Pulmonary artery endothelial cell (primary cell): ENCODE measurements at places on chromosomes 16 and 17.

GRCh38 chr16:35714665-35715064, 2255.3 kb downstream of the TP53TG3F start:
- no peak for DNase-seq

- no peak for DNase-seq
These were observed 63.7 kb upstream of the BCO1 start for GRCh38 chr16:81174644-81175324.

DNA sequence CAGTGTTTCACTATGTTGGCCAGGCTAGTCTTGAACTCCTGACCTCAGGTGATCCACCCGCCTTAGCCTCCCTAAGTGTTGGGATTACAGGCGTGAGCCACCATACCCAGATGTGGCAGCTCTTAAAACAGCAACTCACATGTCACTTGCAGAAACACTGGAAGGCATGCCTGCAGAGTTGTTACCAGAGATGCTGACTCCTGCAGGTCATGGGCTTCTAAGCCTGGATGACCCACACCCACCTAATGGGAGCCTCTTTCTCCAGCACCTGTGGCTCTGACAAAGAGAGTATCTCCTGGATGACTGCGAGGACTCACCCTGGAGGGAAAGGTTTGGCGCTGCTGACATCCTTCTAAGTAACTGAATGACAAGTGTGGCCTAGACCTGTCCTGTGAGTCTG, 11.2 kb upstream of the RFWD3 start:
- DNase-seq: no peak

DNA sequence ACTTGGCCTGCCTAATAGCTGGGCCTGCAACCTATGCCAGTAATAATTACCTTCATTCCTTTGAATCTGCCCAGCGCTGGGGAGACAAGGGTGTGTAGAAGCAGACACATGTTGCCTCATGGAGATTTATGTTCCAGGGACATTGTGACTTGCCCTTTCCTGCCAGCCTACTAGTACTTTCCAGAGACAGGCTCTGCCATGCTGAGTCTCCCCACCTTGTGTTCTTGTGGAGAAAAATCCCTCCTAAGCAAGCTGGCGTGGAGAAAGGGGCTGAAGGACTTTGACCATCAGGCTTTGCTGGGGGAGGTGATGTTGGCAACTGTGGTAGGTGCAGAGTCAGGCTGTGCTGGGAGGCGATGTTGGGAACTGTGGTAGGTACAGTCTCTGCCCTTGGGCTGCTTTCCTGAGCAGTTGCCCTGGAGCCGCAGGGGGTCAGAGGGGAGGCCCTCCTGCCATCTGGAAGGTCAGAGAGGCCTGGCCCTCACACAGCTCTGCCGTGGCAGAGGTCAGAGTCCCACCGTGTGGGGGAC, 4.0 kb downstream of the KSR1 start:
- DNase-seq: no peak

DNA sequence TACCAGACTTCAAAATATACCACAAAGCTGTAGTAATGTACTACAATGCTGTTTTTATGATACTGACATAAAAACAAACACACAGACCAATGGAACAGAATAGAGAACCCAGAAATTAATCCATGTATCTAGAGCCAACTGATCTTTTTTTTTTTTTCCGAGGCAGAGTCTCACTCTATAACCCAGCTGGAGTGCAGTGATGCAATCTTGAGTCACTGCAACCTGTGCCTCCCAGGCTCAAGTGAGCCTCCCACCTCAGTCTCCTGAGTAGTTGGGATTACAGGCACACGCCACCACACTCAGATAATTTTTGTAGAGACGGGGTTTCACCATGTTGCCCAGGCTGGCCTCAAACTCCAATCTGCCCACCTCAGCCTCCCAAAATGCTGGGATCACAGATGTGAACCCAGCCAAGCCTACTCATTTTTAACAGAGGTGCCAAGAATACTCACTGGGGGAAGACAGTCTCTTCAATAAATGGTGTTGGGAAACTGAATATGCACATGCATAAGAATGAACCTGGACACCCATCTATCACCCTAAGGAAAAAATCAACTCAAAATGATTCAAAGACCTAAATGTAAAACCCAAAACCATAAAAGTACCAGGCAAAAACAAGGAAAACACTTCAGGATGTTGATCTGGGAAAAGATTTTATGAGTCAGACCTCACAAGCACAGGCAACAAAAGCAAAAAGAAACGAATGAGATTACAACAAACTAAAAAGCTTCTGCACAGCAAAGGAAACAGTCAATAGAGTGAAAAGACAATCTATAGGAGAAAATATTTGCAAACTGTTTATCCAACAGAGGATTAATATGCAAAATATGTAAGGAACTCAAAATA, 63.1 kb downstream of the STX8 start:
- peak; percentile 33 for DNase-seq

DNA sequence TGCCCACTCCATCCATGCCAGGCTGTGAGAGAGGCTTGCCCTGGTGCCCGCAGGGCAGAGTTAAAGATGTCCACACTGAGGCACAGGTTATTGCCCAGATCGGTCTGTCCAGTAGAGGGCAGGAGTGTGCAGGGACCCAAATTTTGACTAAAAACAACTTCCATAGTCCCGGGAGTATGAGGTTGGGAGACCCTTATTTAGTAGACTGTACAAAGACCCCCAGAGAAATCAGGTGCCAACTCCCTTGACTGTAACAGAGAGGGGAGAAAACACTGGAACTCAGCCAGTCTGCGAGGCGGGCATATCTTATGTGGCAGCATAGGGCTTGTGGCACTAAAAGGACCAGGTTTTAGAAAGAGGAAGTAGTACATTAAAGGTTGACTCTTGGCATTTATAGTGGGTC, 43.4 kb downstream of the HNF1B start:
- DNase-seq: no peak

GRCh38 chr16:2904100-2904921, 7.4 kb upstream of the FLYWCH1 start:
- peak; percentile 40 for DNase-seq

DNA sequence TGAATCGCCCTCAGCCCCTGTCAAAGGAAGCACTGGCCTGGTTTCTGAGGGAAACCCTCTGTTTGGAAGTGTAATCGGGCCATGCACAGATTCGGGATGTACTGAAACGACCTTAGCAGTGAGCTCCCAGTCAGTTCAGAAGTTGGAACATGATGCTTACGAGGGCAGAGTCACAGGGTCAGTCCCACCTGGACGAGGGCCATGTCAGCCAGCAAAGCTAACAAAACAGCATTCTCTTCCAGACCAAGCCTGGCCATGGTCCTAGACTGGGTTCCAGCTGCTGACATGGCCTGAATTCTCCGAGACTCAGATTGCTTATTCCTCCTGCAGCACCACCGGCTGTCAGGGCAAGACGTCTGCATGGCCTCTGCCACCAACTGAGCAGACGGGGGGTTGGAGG, 192.2 kb upstream of the WSCD1 start:
- DNase-seq: no peak

DNA sequence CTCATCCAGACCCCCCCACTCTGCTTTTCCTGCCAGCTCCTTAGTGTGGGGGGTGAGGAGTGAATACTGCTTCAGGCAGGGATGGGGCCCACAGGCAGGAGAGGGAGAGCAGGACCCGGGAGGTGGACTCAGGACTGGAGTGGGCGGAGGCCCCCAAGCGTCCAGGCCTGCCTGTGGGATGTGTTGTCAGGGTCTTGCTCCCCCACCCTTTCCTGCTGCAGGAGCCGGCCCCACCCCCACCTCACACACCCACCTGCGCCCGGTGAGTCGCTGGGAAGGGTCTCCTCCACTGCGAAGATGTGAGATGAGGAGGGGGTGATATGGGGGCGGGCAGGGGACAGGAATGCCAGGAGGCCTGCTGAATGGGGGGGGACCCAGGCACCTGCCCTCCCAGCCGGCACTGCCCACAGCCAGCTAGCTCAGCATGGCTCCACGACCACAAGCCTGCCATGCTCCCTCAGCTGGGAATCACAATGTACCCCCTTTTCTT, 1.1 kb downstream of the FAM171A2 start:
- no peak for DNase-seq

GRCh38 chr17:9645851-9646545, 681 bp downstream of the USP43 start:
- DNase-seq: no peak
